ENCODE measurements at places on chromosomes 3 and 15.
A peak's percentile ranks its signal among the peaks of the same experiment; 100 is the strongest.

GRCh38 chr3:107988460-107989175 is 102.2 kb downstream of the CD47 start:
- no peak for DNase-seq

DNA sequence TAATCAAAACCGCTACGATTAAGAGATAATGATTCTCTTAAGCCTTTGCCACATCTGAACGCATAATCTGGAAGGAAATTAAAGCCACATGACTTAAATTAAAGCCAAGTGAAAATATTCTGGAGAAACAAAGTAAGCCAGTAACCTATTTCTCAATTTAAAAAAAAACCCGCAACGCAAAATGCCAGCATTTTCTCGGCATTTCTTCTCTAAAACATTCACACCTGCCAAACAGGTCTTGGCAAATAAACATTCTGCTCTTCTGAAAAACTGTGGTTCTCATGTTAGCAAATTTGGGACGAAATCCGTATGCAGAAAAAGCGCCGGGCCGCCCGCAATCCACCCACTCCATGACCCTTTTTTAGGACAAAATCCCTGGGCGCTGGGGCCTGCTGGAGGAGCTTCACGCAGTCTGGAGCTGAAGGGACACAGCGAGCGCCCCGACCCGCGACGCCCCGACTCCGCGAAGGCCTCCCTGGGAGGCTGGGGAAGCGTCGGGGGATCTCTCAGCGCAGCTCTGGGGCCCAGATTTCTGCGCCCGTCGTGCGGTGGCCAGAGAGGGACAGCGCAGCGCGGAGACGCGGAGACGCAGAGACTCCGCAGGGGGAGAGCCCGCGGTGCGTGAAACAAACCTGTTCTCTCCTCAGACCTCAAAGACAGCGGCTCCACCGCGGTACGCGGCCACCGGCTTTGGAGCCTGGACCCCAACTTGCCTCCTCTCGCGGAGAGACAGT is 471 bp downstream of the NKIRAS1 start:
- no peak for DNase-seq

GRCh38 chr15:86183596-86184491 is 104.2 kb downstream of the AGBL1 start:
- peak; percentile 34 for DNase-seq

DNA sequence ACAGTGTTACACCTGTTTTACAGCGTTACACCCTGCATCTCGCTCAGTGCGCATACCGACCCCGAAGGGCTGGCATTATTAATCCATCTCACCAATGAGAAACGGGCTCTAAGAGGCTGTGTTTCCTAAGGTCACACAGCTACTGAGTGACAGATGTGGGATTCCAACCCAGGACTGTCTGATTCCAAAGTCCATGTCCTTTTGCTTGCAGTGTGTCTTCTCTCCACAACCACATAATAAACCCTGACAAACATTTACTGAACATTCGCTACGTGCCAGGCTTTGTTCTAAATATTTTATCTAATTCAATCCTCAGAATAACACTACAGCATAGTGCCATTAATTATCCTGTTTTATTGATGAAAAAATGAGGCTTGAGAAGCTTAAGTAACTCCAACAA is 79.1 kb downstream of the RAB11A start:
- DNase-seq, result no peak

DNA sequence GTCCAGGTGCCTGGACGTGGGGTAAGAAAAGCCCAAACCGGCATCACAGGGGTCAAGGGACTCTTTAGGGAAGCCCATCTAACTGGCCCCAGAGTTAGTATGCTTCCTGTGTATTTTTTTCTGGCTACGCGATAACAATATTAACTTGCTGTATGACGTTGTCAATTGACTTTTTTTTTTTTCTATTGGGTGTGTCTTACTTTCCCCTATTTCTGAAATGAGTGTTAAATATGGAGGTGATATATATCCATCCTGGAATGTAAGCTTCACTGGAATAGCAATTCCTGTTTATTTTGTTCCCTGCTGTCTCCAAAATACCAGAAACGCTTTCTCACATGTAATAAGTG is 598 bp upstream of the GMNC start:
- DNase-seq, result no peak

GRCh38 chr3:189978753-189979152 is 141.9 kb downstream of the P3H2 start:
- DNase-seq, result no peak

DNA sequence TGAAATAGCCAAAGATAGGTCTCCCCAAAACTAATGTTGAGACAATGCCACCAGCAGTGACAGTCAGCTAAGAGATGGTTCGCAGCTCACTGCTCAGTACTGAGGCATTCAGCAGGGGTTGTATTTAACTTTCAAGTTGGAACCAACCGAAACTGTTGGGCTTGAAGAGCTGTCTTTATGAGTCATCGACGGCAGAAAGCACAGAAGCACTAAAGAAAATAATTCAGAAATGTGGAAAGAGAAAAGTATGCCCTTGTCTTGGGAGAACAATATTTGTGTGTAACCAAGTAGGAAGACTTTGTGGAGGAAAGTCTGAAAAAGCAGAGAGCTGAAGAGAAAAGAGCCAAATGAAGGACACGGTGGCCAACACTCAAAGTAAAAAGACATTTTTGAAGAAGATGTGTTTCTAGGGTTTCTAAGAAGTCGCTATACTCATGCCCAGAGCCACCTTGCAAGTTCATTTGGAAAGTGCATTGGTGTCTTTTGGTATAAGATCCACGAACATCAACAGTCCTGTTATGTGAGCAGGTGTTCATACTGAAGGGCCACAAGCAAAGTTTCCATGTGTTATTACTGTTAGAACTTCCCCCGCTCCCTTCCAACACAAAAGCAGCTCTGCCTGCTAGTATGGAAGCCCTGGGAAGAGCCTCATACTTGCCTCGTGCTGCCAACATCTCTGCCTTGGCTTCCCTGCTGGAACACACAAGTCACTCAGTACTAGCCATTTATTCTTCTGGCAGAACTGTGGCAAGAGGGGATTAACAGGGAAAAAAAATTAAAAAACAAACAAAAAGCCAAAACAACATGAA is 4.1 kb upstream of the RARB start:
- no peak for DNase-seq

- no peak for DNase-seq
Observed at GRCh38 chr3:123724306-123724705, 139.5 kb upstream of the HACD2 start.

- DNase-seq, result no peak
Observed at GRCh38 chr3:148955544-148956346, 35.6 kb upstream of the GYG1 start.

Measured in activated T-cell treated with anti-CD3 and anti-CD28 coated beads for 48 hours (primary cell).